SK-N-DZ (cell line): ENCODE measurements at places on chromosomes 2 and 18.

DNA sequence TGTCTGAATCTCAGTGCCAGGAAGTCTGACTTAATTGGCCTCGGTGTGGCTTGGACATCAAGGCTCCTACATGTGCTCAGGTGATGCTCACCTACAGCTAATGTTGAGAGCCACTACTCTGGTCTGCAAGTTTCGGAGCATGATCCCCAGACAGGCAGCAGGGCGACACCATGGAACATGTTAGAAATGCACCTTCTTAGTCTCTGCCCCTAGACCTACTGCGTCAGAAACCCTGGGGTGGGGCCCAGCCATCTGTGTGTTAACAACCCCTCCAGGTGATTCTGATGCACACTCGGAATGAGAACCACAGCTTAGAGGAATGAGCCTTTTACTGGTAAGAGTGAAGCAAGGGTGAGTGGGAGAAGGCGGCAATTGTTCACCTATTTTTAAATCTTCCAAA is 86.9 kb upstream of the NABP1 start:
- no peak for DNase-seq

DNA sequence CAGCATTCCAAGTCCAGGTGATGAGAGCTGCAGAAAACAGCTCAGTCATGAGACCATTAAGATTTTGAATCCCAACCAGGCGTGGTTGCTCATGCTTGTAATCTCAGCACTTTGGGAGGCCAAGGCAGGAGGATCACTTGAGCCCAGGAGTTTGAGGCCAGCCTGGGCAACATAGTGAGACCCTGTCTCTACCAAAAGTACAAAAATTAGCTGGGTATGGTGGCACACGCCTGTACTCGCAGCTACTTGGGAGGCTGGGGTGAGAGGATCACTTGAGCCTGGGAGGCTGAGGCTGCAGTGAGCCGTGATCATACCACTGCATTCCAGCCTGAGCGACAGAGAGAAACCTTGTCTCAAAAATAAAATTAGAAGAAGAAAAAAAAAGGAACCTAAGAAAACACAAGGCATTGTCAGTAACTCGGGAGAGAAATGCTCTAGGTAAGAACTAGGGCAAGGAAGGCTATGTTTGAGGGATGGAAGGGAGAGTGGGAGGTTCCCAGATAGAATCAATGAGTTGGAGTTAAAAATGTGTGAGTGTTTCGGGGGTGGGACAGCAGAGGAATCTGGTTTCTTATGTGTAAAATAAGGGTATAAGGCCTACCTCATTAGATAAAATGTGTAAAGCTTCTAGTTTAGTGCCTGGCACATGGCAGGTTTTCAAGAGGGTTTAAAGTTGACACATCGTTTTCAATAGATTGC is 23.3 kb upstream of the MTA3 start:
- DNase-seq, result no peak

GRCh38 chr2:43169987-43170386 is 56.4 kb downstream of the ZFP36L2 start:
- DNase-seq, result no peak

DNA sequence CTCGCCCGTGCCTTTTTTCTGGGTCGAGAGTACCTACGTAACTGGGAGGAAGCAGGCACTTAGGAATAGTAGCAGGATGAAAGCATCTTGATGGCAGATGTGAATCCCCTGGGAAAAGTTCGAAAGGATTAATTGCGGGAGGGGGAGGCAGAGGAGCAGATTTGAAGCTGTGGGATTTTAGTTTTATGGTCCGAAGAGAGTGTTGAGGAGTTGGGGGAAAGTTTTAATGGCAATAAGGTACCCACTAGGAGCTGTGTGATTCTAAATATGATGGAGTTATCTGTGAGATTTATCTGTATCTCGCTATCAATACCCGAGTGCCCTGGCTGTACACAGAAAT is 1.1 kb downstream of the AGFG1 start:
- peak; percentile 26 for DNase-seq

DNA sequence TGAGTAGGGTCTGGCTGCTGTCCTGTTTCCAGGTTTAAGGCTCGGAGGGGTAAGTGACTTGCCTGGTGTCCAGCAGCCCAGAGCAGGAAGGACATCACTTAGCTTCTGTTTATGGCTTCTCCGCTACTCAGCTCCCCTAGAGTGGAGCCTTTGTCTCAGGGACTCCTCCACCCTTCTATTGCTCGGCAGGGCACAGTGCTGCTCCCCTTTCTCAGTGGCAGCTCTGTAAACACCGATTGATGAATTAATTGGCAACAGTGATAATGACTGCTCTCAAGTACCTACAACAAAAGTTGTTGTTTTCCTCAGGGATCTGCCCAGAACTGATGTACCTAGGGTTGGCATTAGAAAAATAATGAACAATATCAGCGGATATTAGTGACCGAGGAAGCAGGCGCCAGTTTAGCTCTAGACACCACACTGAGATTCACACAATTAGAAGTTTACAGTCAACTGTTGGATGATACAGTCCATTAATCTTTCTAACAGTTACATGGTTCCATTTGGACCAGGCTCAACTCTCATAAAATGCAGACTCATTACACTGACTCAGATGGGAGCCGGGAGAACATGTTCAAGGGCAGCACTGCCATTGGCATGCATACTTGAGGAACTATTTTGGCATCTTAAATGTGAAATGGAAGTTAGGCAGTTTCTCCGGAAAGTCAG is 265.7 kb downstream of the MTX2 start:
- no peak for DNase-seq
